8988T (cell line): ENCODE measurements at places on chromosomes 6 and 20.

DNA sequence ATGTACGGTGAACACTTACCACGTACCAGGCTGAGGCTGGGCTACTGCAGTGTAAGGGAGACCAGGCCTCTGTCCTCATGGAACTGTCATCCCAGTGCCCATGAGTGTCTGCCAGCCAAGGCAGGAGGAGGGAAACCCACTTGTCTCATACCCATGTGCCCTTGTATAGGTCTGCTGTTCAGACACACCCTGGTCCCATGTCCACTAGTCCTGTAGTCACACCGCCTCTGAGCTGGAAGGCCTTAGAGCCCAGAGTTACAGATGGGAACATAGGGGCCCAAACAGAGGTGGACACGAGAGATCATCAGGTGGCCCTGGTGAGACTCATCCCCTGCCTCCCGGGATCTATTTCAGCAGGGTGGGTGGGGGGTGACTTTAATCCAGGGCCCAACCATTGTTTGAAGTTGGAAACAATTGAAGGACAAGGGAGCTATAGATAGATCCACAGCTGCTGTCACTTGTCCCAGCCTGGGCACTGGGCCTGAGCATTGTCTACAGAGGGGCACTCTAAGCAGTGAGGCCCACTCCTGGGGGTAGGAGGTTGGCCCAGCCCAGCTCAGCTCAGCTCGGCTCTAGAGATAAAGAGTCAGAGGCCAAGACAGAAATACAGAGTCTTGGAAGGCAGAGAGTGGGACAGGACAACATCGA lies 14.6 kb downstream of the MYH7B start:
- no peak for DNase-seq

DNA sequence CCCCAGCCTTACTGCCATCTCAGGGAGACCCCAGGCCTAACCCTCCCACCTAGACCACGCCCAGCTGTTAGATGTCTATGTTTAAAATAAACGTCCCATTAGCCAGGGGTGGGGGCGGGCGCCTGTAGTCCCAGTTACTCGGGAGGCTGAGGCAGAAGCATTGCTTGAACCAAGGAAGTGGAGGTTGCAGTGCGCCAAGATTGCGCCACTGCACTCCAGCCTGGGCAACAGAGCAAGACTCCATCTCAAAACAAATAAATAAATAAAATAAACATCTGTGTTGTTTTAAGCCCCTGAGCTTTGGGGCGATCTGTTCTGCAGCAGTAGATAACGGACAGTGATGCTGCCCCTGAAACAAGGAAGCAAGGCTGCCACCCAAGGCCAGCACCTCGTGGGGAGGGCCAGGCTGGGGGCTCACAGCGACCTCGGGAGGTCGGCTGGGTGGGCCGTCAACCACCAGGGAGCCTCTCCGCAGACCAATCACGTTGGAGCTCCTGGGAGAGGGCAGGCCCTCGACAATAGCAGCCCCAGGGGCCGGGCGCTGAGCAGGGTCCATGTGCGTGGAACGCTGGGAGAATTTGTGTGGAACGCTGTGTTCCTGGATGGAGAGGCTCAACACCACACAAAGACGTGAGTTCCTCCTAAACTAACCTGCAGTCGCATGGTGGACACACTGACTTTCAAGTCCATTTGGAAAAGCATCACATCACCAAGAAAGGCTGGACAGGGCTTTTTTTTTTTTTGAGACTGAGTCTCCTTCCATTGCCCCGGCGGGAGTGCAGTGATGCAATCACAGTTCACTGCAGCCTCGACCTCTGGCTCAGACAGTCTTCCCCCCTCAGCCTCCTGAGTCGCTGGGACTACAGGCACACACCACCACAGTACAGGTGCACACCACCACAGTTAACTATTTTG lies 1.0 kb upstream of the HELZ2 start:
- DNase-seq, result no peak

GRCh38 chr6:72424476-72424875 lies 197.4 kb upstream of the KCNQ5 start:
- DNase-seq, result no peak

- DNase-seq, result no peak
Measured at GRCh38 chr6:168198302-168199180, 119.5 kb upstream of the FRMD1 start.

- DNase-seq, result no peak
Measured at GRCh38 chr6:156348849-156349248, 428.3 kb upstream of the ARID1B start.

GRCh38 chr20:44457016-44457415 lies 18.7 kb upstream of the TTPAL start:
- no peak for DNase-seq

GRCh38 chr20:32982617-32983458 lies 21.4 kb downstream of the SUN5 start:
- no peak for DNase-seq

- no peak for DNase-seq
Measured at GRCh38 chr6:36285187-36285671, 15.4 kb downstream of the PNPLA1 start.

DNA sequence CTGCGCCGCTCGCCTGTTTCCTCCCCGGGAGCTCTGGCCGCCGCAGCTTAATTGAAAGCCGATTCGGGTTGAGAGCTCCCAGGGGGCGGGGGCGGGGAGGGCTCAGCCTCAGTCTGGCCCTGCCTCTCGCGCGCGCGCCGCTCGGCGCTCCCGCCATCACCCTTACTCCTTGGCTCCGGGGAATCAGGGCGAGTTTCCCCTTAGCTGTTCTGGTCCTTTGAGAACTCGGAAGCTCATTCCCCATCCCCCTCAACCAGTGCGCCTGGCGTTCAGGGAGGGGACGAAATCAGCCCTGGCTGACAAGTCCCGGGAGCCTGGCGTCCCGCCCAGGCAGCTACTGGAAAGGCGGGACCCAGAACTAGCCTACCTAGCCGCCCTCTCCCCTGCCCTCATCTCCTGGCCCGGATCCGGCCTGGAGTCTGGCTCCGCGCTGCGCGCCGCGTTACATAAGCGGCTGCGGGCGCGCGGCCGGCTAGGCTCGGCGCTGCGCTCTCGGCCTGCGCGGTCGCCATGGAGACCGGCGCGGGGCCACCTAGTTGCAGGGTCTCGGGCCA lies 2.8 kb downstream of the SLC12A5 start:
- DNase-seq, result peak; percentile 57

DNA sequence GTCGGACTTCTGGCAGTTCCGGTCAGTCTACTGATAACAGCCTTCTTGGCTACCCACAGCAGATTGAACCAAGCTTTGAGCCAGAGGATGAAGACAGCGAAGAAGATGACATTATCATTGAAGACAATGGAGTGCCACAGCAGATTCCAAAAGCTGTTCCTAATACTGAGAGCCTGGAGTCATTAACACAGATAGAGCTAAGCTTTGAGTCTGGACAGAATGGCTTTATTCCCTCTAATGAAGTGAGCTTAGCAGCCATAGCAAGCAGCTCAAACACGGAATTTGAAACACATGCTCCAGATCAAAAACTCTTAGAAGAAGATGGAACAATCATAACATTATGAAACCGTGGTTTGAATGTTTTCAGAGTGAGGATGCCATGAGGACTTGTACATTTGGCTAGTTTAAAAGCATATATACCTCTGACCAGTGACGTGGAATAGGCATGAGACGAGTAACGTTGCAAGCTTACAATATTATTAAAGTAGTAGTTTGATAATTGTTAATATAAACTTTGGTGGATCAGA lies 18.8 kb downstream of the PARD6B start:
- DNase-seq, result no peak

DNA sequence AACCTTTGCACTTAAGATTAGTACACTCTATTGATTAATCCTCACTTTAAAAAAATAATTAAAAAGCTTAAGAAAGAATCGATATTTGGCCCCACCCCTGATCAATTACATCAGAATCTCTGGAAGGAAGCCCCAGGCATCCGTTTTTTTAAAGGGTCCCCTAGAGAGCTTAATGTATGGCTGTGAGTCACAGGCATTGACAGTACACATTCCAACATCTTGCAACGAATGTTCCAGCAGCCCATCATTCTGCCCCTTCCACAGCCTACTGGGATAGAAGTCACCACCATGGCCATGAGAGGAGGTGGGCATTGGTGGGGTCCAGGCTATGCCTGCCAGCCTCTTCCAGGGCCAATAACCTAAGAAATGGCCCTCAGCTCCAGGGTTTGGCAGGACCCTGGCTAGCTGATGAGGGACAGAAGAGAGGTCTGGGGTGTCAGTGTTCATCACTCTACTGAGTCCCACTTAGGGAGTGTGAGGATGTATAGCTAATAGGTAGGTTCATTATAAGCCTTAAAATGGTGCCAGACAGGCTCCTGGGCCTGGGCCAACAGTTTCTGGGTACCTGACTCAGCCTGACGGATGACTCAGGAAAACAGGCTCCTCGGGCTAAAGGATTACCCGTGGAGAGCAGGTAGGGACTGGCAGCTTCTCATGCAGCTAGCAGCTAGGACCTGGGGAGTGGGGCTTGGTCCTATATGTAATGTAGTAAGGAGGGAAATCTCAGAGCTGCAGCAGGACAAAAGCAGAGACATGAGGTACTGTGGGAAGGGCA lies 40.4 kb downstream of the MDGA1 start:
- no peak for DNase-seq

- DNase-seq, result no peak
Measured at GRCh38 chr6:46220352-46221221, 49.8 kb upstream of the ENPP5 start.

- DNase-seq, result no peak
Measured at GRCh38 chr6:116034327-116034726, 26.4 kb downstream of the FRK start.

DNA sequence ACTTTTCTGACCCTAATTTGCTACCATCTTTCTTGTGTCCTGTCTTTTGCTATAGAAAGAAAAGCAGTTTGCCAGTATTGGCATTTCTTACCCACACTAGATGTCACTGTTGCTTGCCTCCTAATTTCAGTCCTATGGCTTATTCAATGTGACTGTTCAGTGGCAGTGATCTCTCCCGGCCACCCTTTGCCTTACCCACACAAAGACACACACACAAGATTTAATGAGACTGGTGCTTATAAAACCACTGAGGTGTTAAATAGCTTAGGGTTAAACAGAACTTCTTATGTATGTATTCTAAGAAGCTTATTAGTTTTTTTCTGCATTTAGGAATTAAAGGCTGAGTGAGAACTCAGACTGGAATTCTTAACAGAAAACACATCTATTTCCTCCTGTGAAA lies 233.6 kb upstream of the ASCC3 start:
- no peak for DNase-seq

- no peak for DNase-seq
Measured at GRCh38 chr20:1566701-1567100, 9.2 kb upstream of the SIRPD start.

- no peak for DNase-seq
Measured at GRCh38 chr6:158611541-158612370, 32.8 kb downstream of the DYNLT1 start.

GRCh38 chr20:24340933-24341332 lies 128.5 kb upstream of the SYNDIG1 start:
- DNase-seq, result no peak

DNA sequence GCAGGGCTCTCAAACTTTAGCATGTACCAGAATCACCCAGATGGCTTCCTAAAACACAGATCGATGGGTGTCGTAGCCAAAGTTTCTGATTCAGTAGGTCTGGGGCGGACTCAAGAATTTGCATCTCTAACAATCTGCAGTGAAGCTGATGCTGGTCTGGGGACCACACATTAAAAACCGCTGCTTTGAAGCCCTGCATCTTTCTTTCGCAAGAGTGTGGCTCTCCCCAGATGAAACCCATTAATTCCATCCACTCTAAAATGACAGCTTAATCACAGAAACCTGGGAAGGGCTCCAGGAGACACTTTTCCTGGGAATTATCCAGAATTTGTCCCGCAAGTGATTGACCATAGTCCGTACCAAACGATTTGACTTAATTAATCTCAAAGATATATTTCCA lies 319.8 kb upstream of the PLCB4 start:
- DNase-seq, result no peak

- DNase-seq, result no peak
Measured at GRCh38 chr20:5784735-5785134, 34.5 kb downstream of the SHLD1 start.

DNA sequence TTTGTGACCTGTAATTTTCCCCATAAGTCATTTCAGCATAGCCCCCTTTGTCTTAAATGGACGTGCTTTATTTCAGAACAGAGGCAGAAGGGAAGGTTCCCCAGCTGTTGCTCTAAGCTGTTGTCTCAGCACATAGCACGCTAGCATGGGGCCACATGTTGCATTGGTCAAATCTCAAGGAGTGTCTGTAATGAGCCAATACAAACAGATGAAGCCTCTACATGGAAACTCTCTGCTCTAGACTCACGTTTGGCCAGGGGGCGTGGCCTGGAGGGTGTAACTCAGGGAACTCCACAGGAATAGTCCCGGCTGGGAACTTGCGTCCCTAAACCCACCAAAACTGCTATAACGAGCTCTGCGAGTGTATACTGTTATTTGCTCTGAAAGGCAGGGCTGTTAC lies 35.2 kb upstream of the SLC22A2 start:
- DNase-seq, result no peak

GRCh38 chr20:19025430-19026120 lies 186.9 kb upstream of the SLC24A3 start:
- no peak for DNase-seq

DNA sequence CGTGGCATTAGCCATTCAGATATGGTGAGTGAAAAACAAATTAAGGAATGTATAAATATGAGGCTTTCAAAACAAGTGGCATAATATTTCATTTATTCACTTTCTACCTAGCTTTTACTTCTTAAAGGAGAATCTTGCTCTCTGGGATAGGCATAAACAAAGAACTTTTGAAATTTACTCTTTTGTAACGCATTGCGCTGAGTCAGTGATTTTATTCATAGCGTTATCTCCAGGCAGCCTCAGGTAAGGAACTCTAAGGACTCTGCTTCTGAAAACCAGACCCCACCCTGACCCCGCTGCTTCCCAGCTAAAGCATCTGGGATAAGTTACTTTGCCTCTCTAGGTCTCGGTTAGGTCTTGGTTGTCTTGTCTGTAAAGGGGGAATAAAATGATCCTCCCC lies 234.7 kb downstream of the MYLK4 start:
- no peak for DNase-seq

DNA sequence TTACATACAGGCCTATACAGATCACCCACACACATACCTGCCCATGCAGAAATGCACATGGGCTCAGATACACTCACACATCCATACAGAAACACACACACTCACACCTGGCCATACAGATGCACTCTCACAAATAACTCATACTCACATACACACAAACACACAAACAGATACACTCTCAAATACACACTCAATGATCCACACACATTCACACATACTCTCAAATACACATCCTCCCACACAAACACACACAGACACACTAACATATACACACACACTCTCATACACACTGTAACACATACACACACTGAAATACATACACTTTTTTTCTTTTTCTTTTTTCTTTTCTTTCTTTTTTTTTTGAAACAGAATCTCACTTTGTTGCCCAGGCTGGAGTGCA lies 90.7 kb downstream of the CDH22 start:
- no peak for DNase-seq

DNA sequence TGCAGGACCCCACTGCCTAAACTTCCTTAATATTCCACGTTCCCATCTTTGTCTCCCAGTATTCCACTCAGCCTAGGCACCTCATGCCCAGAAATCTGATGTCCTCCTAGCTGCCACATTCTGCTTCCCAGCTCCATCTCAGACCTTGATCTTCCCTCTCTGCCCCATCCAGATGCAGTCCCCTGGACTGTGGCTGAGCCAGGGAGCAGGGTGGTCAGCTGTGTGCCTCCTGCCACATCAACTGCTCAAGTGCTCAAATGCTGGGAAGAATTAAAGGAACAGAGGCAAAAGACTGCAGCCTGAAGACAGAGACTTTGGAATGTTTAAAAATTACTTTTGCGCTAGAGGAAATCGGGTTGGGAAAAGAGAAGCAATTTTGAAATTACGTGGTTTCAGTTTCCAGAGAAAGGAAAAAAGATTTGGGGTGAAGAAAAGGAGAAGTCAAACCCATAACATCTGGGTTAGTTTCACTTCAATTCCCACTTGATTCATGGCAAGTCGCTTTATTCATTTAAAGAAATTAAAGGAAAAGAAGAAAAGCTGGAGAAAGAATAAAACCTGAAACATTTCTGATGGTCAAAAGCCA lies 704.8 kb downstream of the PTPRT start:
- no peak for DNase-seq
